ENCODE measurements at places on chromosomes 7 and 10. TPM values are rescaled to one million over a fixed set of nuclear protein-coding genes. Genes with fewer than 3 reads are reported as not detected.

The ASB4 gene
- total RNA-seq: 3.3 TPM

The ADIRF gene
- total RNA-seq: 61.4 TPM

The OR13A1 gene
- 0.31 TPM for total RNA-seq

The ZCCHC24 gene
- 33.5 TPM for total RNA-seq

The CCDC7 gene
- 12.1 TPM for total RNA-seq

The SLC13A1 gene
- total RNA-seq: not detected

The CFAP46 gene
- 10.3 TPM for total RNA-seq

The ACTR3C gene
- total RNA-seq: 34.2 TPM

The ANLN gene
- total RNA-seq: 13.8 TPM

The VENTX gene
- total RNA-seq: 3.3 TPM

The LLCFC1 gene
- total RNA-seq: not detected

Data from lung (tissue), 17 donors.